Peyer's patch (tissue), 4 donors: ENCODE measurements at places on chromosomes 3 and 15. TPM values are rescaled to one million over a fixed set of nuclear protein-coding genes. Genes with fewer than 3 reads are reported as not detected.

- H3K36me3 ChIP-seq: no peaks in the 10 kb centered on the region
- no peak for DNase-seq
- H3K27me3 ChIP-seq: no peaks in the 10 kb centered on the region
- H3K27ac ChIP-seq: no peak overlapping the region
Observed at GRCh38 chr15:30872341-30872748, 31.4 kb upstream of the FAN1 start.

- no peaks in the 10 kb centered on the region for H3K36me3 ChIP-seq
- no peak overlapping the region for H3K4me3 ChIP-seq
- no peak overlapping the region for H3K27ac ChIP-seq
- H3K27me3 ChIP-seq: no peaks in the 10 kb centered on the region
- no peaks in the 10 kb centered on the region for H3K4me1 ChIP-seq
Observed at GRCh38 chr15:60047701-60048100, 43.6 kb downstream of the FOXB1 start.

Gene SLC2A2
- 78.0 TPM for total RNA-seq

GRCh38 chr3:156456771-156457224, 98.1 kb downstream of the SSR3 start:
- H3K27ac ChIP-seq: no peak overlapping the region
- H3K4me1 ChIP-seq: no peaks in the 10 kb centered on the region
- no peaks in the 10 kb centered on the region for H3K36me3 ChIP-seq
- no peaks in the 10 kb centered on the region for H3K27me3 ChIP-seq
- no peak overlapping the region for H3K4me3 ChIP-seq
- DNase-seq: no peak

GRCh38 chr3:170523248-170523647, 62.6 kb downstream of the SLC7A14 start:
- H3K4me3 ChIP-seq: no peak overlapping the region
- no peaks in the 10 kb centered on the region for H3K27me3 ChIP-seq
- no peaks in the 10 kb centered on the region for H3K4me1 ChIP-seq
- no peaks in the 10 kb centered on the region for H3K36me3 ChIP-seq
- no peak overlapping the region for H3K27ac ChIP-seq

Gene PLSCR5
- total RNA-seq: not detected

Gene FANCD2OS
- not detected for total RNA-seq

Gene CPEB1
- total RNA-seq: 1.3 TPM

GRCh38 chr3:188421836-188422540, 268.0 kb downstream of the LPP start:
- H3K36me3 ChIP-seq: no peaks in the 10 kb centered on the region
- no peaks in the 10 kb centered on the region for H3K4me1 ChIP-seq
- H3K27me3 ChIP-seq: no peaks in the 10 kb centered on the region
- peak overlapping the region; percentile 62 for H3K27ac ChIP-seq

- H3K36me3 ChIP-seq: no peaks in the 10 kb centered on the region
- no peak overlapping the region for H3K4me3 ChIP-seq
- no peak for DNase-seq
Observed at GRCh38 chr3:186760141-186760833, 23.1 kb upstream of the EIF4A2 start.

GRCh38 chr3:136925425-136926190, 32.2 kb upstream of the IL20RB start:
- no peak overlapping the region for H3K27ac ChIP-seq
- no peaks in the 10 kb centered on the region for H3K4me1 ChIP-seq
- H3K27me3 ChIP-seq: no peaks in the 10 kb centered on the region
- H3K36me3 ChIP-seq: no peaks in the 10 kb centered on the region

Gene CAMKV
- total RNA-seq: not detected

- peak; percentile 88 for DNase-seq
- H3K4me1 ChIP-seq: peaks cover 13% of the 10 kb centered on the region
- H3K27ac ChIP-seq: no peak within 1 kb of the TSS
- H3K36me3 ChIP-seq: no peaks in the 10 kb centered on the region
Observed at GRCh38 chr3:50345586-50346234, at the start of gene ZMYND10. Gene ZMYND10 (minus strand): TSS chr3:50345732. CDS start chr3:50345579, 153 bp downstream.

Gene ITIH1
- total RNA-seq: not detected

Gene PAK6
- total RNA-seq: 4.7 TPM

Gene CFAP100
- not detected for total RNA-seq

Gene TGM4
- total RNA-seq: not detected

Gene GPR27
- total RNA-seq: not detected

DNA sequence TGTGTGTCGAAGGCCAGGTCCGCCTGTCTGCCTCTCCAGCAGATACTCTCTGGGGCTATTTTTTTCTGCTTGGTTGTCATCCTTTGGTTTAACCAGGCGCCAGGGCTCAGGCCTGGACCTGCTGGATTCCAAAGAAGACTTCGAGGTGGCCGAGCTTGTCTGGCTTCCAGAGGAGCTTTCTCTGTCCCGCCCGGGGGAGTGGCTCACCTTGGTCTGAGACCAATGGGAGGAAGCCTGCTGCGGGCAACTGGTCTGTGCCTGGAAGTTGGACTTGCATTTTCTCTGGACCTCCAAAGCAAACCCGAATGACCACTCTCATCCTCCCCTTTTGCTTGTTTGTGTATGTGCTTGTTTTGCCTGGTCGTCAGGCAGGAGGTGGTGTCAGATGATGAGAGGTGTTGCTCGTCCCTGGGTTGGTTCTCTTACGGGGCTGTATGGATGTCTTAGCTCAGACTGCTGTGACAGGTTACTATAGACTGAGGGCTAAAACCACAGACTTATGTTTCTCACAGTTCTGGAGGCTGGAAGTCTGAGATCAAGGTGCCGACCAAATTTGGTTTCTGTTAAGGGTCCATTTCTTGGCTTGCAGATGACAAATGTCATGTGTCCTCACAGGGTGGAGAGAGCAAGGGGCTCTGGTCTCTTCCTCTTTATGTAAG, 19.3 kb downstream of the IGF1R start:
- H3K4me3 ChIP-seq: no peak overlapping the region
- DNase-seq: no peak
- H3K27ac ChIP-seq: no peak overlapping the region
- H3K36me3 ChIP-seq: no peaks in the 10 kb centered on the region
- H3K27me3 ChIP-seq: no peaks in the 10 kb centered on the region
- no peaks in the 10 kb centered on the region for H3K4me1 ChIP-seq

DNA sequence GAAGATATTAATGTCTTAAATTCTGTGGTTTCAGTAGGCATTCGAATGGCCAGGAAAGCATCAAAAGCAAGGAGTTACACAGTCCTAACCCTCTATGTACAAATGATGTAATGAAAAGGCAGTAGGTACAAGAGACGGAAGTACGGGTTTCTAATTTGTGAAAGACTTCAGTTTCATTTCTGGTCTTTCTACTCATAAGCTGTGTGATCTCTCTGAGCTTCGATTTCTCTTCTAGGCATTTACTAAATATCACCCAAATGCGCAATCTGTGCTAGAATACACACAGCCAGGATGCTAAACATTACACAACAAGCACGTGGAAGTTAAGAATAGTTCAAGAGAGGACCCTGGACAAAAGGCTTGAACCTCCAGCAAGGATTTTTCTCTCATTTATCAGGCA, 17.9 kb upstream of the STIMATE start:
- H3K27ac ChIP-seq: no peak overlapping the region
- no peaks in the 10 kb centered on the region for H3K27me3 ChIP-seq
- H3K36me3 ChIP-seq: no peaks in the 10 kb centered on the region
- DNase-seq: no peak
- H3K4me1 ChIP-seq: no peaks in the 10 kb centered on the region

Gene REC114
- total RNA-seq: not detected

DNA sequence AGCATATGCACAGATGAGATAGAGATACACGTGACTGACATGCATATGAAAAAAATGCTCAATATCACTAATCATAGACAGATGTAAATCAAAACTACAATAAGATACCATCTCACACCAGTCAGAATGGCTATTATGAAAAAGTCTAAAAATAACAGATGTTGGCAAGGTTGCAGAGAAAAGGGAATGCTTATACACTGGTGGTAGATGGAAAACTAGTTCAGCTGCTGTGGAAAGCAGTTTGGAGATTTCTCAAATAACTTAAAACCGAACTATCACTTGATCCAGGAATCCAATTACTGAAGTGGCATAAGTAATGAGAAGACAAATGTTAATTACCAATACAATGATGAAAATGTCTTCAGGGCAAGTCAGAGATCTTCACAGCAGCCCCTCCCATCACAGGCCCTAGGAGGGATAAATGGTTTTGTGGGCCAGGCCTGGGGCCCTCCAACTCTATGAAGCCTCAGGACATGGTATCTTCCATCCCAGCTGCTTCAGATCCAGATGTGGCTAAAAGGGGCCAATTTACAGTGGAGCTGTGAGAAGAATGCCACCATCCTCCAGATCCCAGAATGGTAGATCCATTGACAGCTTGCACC, 71.4 kb upstream of the PLSCR4 start:
- H3K36me3 ChIP-seq: no peaks in the 10 kb centered on the region
- no peak overlapping the region for H3K27ac ChIP-seq
- no peaks in the 10 kb centered on the region for H3K27me3 ChIP-seq
- H3K4me1 ChIP-seq: no peaks in the 10 kb centered on the region
- DNase-seq: no peak
- no peak overlapping the region for H3K4me3 ChIP-seq

DNA sequence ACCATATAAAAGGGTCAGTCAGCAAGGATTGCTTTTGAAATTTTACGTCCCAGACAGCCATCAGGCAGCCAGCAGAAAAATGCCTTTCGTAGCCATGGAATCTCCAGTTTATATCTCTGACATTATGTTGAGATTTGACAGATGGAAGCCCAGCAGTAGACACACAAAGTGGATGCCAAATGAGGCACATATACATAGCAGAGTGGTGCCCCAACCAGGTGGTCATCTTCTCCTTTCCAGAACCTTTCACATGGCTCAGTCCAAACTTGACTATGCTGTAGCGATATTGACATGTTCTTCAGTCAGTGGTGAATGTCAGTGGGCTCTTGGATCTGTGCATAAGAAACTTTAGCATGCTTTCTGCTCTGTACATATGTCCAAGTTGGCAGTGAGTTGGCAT, 123.3 kb upstream of the GBE1 start:
- no peaks in the 10 kb centered on the region for H3K27me3 ChIP-seq
- no peak overlapping the region for H3K4me3 ChIP-seq
- no peaks in the 10 kb centered on the region for H3K36me3 ChIP-seq
- H3K27ac ChIP-seq: no peak overlapping the region
- H3K4me1 ChIP-seq: no peaks in the 10 kb centered on the region
- no peak for DNase-seq

DNA sequence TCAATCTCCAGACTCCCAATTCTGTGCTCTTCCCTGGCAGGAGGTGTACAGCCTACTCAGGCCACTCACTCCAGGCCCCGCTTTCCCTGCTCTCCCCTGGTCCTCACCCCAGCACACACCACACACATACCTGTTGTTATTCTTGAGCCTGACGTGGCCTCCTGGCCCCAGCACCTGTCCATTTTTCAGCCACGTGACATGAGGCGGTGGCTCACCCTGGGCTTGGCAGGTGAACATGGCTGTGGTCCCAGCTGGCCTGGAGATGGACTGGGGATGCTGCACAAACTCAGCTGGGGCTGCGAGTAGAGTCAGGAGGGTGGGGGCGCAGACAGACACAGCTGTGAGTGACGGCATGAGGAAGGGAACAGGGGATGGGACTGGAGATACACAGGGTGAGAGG, 27.3 kb downstream of the RNU5B-1 start:
- H3K4me1 ChIP-seq: no peaks in the 10 kb centered on the region
- DNase-seq: no peak
- H3K27ac ChIP-seq: no peak overlapping the region
- no peaks in the 10 kb centered on the region for H3K36me3 ChIP-seq
- H3K27me3 ChIP-seq: no peaks in the 10 kb centered on the region

DNA sequence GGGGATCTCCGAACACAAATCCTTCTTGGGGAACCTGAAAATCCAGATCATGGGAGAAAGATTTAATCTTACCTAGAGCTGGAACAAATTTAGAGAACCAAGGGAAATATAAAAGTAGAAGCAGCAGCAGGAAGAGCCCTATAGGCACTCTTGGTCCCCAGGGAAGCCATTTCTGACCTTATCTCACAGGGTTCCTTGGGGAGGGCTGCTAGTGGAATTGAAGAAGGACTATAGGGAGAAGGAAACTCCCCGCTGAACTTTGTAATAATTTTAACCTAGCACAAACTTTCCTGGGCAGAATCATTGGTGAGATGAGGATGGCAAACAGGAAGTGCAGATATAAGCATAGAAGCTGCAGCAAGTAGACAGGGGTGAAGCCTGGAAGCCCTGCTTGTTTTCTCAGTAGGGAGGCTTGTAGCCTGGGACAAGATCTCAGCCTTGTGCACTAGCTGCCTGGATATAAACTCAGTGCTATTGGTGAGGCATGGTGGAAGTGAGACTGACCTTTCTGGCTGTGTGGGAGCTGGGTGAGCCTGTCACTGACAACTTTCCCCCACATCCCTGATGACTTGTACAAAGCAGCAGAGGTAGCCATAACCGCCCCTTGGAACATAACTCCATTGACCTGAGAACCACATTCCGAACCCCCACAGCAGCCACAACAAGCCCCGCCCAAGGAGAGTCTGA, 343.0 kb upstream of the TGFBR2 start:
- no peaks in the 10 kb centered on the region for H3K36me3 ChIP-seq
- H3K27me3 ChIP-seq: no peaks in the 10 kb centered on the region
- no peaks in the 10 kb centered on the region for H3K4me1 ChIP-seq

- H3K27ac ChIP-seq: no peak overlapping the region
- no peak overlapping the region for H3K4me3 ChIP-seq
- no peaks in the 10 kb centered on the region for H3K4me1 ChIP-seq
- no peaks in the 10 kb centered on the region for H3K36me3 ChIP-seq
- no peak for DNase-seq
Observed at GRCh38 chr3:54901906-54902685, 25.8 kb downstream of the LRTM1 start.

DNA sequence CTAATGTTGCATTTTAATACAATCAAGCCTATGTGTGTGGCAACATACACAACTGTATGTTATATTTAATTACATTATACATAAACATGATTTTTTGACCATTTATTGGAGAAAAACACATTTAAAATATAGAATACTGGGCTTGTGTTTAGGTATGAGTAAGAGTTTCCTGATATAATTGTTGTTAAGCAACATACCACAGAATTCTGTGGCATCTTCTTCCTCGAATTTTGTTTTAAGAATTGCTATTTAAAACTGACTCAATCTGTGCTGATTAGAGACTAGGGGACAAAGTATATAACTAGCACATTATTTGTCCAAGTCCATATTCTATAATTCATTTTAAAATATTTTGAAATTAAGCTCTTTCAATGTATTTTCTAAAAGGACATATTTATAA, 376.8 kb upstream of the THBS1 start:
- DNase-seq: no peak
- H3K36me3 ChIP-seq: no peaks in the 10 kb centered on the region
- no peak overlapping the region for H3K27ac ChIP-seq

DNA sequence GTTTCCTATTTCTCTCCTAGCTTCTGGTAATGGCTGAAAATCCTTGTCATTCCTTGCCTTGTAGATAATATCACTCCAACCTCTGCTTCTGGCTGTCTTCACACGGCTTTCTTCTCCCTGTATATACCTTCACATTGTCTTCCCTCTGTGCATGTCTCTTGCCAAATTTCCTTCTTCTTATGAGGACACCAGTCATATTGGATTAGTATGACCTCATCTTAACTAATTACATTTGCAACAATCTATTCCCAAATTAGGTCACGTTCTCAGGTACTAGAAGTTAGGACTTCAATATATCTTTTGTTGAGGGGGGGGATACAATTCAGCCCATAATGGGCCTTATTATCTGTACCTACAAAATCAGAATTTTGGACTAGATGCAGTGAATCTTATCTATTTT, 417.4 kb downstream of the PLCL2 start:
- H3K4me1 ChIP-seq: no peaks in the 10 kb centered on the region
- H3K27me3 ChIP-seq: no peaks in the 10 kb centered on the region
- no peaks in the 10 kb centered on the region for H3K36me3 ChIP-seq
- no peak overlapping the region for H3K27ac ChIP-seq
- DNase-seq: no peak

Gene XIRP1
- total RNA-seq: not detected
